Hematopoietic multipotent progenitor cell treated with erythropoietin and hydrocortisone succinate and interleukin-3 and kit ligand, for 8 days (in vitro differentiated cells): ENCODE measurements at places on chromosomes 3 and 15.

DNA sequence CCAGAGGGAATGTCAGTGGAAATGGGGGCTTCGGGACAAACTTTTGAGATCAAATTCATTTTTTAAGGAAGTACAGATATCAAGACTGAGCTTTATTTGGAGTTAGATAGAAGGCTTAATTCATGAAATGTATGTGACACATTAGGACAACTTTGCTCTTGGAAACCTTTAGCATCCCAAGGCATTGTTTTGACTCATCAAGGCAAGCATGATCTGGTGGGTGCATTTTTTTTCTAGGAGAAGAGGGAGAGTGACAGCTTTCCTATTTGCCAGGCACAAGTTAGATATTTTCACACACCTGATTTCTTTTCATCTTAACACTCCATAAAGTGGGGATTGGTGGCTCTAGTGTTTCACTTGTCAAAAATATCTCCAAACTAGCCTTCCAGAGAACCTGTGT, 61.5 kb upstream of the RPL35A start:
- DNase-seq: no peak

GRCh38 chr3:152672320-152672649, 162.6 kb upstream of the P2RY1 start:
- DNase-seq: no peak

- peak; percentile 41 for DNase-seq
Measured at GRCh38 chr3:62665627-62666437, 209.4 kb downstream of the CADPS start.

- no peak for DNase-seq
Measured at GRCh38 chr3:79184251-79184650, 583.5 kb downstream of the ROBO1 start.

- DNase-seq: no peak
Measured at GRCh38 chr15:90924375-90924774, 8.0 kb downstream of the HDDC3 start.

DNA sequence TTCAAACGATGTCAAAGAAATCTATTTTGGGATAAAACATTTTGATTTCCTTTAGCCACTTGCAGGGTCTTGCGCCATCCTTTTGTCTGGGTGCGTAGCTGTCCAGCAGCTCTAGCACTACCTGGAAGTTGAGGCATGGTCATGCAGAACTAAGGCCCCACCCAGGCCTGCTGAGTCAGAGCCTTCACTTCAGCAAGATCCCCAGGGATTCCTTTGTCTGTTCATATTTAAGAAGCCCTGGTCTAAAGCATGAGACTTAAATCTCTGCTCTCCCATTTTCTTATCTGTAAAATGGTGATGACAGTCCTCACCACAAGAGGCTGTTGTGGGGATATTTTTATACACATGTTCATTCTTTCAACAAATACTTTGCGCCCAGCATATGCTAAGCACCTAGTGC, 99.0 kb upstream of the CTDSPL start:
- DNase-seq: no peak

DNA sequence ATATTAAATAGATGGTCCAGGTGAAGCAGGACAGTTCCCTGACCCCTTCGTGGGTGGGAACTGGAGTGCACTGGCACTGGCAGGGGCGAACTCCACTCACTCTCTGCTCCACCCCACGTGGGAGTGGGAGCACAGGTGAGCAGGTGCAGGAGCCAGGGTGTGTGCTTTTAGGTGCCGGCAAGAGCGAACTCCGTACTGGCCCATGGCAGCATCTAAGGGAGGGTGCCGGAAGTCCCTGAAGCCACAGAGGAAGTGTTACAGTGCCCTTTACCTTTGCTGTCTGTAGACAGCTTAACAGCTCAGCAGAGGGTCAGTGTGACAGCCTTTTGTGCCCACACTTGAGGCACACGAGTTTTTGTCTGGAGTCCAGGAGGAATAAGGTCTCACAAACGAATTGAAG, 26.7 kb upstream of the PIAS1 start:
- no peak for DNase-seq

DNA sequence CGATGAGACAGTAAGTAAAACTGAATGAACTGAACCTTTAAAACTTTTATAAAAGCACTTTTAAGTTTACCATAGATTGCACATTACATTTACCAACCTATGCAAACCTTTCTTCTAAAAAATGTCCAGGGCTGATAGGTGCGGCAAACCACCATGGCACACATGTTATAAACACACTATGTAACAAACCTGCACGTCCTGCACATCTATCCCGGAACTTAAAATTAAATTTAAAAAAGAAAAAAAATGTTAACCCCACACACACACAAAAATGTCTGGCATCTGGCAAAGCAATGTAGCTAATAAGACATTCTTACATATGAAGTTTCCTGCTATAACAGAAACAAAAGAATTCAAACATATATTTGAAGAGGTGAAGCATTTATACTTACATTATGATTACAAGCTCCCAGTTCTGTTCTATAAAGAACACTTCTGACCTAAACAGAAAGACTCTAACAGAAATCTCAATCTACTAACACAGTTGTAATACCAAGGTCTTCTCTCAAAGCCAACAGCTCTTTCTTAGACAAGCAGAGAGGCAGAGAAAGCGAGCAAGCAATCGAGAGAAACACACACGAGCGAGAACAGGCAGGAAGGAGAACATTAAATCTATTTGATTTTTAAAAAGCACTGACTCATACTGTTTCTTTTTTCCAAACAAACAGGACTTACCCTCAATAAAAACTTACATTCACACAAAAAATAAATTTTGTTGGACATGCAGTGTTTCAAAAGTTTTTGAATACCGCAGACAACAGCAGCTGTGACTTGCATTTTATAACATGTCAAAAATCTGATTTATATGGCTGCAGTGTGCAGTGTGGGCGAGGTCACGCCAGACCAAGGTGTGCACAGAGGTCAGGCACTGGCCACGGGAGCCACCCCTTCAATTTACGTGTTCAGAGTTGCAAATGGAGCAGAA, at the start of gene NRG4:
Gene NRG4 (minus strand): TSS at position 798 of the 925 bp plus-strand sequence. CDS start 1,194 bp downstream, outside the sequence.
- no peak for DNase-seq
